ENCODE measurements at places on chromosomes 7 and 10.

GRCh38 chr7:158325530-158326381, 261.9 kb downstream of the PTPRN2 start:
- DNase-seq: peak; percentile 33

GRCh38 chr10:46544989-46545791, 11.3 kb downstream of the GPRIN2 start:
- no peak for DNase-seq

DNA sequence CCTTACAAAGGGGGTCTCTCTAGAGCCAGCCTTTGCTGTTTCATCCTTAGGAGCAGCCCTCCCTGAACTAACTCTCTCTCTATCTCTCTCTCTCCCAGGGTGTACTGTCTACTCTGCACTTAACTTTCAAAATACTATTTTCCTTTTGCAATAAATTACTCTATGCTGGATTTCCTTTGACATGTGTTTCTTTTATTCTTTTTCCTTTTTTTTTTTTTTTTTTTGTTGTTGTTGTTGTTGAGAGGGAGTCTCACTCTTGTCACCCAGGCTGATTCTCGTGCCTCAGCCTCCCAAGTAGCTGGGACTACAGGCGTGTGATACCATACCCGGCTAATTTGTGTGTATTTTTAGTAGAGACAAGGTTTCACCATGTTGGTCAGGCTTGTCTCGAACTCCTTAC, 1.5 kb upstream of the ZNF3 start:
- no peak for DNase-seq

DNA sequence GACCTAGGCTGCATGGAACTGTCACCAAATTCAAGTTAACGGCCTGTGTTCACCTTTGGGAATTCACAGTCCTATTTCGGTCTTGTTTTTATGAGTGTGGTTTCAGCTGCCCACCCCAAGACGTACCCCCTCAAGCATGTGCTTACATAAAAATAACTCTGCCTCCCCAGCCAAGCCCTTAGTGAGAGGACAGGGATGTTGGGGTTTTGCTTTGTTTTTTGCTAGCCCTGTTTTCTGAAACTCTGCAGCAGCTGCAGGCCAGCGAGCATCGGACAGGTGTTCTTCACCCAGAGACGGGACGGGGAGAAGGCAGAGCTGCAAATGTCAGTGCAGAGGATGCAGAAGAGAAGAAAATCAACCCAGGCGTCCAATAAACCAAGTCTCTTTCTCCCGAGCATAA, 13.5 kb downstream of the CHST15 start:
- no peak for DNase-seq

DNA sequence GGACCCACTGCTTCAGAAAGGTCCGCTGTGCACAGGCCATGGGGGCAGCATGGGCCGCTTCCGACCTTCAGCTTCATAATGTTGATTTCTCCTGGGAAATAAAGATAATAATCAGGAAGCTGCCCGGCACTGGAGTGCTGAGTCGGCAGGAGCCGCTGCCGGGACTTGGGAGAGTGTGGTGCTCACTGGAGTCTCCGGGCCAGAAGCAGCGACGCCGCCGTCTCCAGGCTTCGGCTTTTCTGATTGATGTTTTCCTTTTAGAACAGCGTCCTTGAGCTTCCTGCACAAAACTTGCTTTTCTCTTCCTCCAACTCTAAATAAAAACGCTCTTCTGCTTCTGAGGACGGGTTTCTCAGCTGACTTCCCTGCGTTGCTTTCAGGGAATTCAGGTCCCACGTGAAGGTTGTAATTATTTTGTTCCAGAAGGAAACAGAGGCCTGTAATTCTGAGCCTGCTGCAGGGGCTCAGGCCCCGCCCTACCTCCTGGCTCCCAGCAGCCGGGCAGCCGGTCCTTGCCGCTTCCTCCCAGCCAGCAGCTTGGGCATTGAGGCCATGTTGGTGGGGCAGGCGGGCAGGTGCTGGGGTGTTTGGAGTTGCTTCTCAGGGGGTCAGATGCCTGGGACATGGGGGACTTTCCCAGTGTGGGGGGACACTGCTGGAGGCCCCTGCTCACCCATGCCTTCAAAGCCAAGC, 14.7 kb downstream of the PWWP2B start:
- DNase-seq: no peak

DNA sequence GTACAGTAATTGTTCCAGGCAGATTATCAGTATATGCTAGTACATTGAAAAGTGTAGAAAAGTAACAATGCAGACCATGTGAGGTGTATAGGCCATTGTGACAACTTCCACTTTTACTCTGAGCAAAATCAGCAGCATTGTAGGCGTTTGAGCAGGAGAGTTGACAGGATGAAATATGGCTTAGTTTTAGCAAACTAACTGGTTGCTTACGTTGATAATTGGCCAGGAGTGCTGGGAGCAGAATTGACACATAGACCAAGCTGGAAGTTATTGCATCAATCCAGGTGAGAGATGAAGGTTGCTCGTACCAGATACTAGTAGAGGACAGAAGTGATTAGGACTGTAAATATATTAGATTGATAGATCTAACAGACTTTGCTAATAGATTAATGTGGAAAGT, 46.0 kb downstream of the LCOR start:
- no peak for DNase-seq

DNA sequence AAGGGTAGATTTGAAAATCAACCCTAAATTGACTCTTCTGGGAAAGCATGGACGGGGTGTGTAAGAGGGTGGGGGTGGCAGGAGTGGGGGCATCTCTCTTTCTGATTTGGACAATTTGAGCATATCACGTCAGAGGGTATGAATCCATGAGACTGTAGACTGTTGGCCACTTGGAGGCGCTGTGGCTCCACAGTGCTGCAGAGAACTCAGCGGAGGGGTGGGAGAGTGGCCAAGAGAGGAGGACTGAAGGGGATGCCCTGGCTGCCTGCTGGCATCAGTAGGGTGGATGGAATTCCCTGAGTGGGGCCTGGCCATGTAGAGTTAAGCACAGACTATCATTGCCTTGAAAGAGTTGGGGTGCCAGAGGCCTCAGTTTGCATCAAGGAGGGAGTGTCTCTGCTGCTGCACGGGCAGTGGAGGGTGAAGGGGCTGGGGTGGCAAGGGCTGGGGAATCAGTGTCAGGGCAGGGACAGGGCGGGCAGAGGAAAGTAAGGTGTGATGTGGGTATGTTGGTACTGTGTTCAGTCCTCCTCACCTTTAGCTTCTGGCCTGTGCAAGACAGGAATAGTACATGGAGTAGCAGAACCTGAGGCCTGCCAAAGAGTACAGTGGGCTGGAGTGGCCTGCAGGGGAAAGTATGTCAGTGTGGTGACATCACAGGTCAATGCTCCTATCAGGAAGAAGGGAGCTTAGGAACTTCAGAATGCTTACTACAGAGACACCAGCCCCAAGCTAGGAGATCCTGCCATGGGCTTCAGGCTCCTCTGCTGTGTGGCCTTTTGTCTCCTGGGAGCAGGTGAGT, 133.5 kb upstream of the PRSS58 start:
- no peak for DNase-seq

- DNase-seq: no peak
Observed at GRCh38 chr10:49500412-49500811, 38.5 kb downstream of the ERCC6 start.

GRCh38 chr7:32515890-32516550, 20.7 kb downstream of the AVL9 start:
- DNase-seq: no peak

GRCh38 chr10:23065181-23065948, 30.0 kb upstream of the MSRB2 start:
- peak; percentile 81 for DNase-seq

GRCh38 chr7:30302656-30303311, 18.4 kb downstream of the ZNRF2 start:
- no peak for DNase-seq

GRCh38 chr7:37052705-37053104, 328.4 kb upstream of the AOAH start:
- no peak for DNase-seq

- no peak for DNase-seq
Observed at GRCh38 chr10:43078175-43078985, 1.5 kb downstream of the RET start.

DNA sequence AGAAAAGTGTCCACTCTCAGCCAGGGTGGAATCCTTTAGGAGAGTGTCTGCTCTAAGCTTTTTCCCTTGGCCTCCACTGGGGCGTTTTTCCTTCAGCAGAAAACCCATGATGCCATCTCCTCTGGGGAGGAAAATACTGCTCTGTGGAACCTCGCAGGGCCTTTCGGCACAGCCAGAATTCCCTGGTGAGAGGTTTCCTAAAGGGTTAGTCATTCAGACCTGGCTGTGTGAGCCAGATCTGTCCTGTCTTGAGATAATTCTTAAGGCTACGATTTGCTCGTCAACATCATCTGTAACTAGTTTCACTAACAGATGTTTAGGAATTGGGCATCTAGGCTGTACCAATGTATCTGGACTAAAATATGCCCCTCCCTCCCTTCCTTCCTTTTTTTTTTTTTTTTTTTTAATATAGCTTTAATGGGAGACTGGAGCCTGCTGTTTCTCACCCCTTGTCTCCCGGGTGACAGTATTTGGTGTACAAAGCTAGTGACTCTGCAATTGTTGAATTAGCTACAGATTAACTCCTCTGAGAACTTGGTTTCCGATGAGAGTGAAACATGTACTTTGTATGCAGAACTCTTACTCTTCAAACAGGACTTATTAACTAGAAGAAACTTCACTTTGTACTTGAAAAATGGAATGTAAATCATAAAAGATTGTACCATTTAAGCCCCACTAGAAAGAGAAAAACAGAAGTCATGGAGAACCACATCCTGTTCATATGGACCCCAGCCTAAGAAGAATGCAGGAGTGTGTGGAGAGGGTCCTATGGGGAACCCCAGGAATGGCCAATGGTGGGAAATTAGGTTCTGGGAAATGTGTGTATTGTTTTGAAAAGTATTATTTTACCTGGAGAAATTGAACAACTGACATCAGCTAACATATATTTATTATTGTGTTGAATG, 230.9 kb downstream of the CAMK1D start:
- no peak for DNase-seq

DNA sequence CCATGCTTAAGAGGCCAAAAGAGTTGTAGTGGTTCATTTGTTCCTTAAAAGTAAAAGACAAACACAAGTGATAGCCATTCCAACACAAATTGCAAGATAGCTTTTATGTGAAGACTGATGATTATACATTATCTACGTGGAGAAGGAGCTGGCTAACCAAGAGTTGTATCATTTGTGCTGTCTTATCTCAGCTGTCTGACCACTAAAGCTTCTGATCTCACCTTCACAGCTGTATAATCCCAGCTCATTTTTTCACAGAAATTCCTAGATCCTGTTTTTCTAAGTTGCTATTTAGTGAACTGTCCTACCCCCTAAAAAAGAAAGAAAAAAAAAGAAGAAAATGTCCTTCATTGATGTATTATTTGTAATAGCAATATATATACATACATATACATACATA, 9.8 kb downstream of the USP6NL start:
- no peak for DNase-seq

DNA sequence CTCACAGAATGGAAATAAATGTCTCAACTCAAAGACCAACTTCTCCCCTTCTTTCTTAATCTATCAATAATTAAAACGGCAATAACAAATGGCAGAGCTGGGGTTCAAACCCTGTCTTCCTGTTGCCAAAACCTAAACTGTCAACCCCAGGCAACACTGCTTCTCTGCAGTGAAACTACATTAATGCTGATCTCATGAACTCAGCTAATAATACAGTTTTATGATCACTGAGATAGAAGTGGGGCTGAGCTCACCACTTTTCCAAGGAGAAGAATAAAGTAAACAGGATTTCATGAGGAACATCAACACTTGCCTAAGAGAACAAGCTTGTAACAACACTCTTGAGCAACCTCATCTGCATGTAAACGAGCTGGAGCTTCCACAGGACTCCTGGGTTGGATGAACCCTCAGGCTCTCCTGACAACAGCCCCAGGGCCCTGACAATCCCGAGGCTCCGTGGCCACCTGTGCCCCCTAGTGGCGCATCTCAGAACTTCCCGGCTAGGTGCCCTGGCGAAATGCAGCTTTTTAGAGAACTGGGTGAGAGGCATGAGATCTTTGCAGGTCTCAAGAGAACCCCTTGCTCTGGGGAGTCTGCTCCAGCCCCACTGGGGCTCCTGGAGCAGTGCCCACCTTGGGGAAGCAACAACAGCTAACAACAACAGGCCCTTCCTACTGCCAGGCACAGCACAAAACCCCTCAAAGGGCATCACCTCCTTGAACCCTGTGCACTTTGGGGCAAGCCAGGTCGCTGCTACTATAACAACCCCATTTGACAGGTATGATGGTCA, 169.3 kb downstream of the SH3PXD2A start:
- peak; percentile 74 for DNase-seq

GRCh38 chr7:126768836-126769235, 483.9 kb downstream of the GRM8 start:
- DNase-seq: no peak

- DNase-seq: no peak
Observed at GRCh38 chr10:15627617-15628196, 92.0 kb downstream of the ITGA8 start.

DNA sequence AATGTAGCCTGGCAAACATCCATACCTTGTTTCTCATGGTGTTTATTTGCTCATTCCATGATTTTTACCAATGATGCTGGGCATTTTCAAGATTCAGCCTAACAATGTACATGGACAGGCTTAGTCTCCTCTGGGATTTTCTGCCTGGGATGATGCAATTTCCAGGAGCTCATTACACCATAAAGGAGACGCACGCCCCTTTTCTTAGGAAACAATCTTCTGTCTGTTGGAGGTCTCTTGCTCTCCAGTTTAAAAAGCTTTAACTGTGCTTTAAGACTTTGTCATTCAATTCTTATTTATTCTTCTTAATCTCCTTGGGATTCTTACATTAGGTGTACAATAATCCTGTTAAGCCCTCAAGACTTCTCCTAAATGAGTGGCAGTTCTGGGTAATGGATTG, 150.3 kb upstream of the NRP1 start:
- no peak for DNase-seq

- no peak for DNase-seq
Observed at GRCh38 chr7:134462337-134462925, 3.5 kb upstream of the AKR1B1 start.

GRCh38 chr10:73920089-73920488, 9.2 kb downstream of the PLAU start:
- no peak for DNase-seq

GRCh38 chr10:70232859-70233108, 445 bp downstream of the PPA1 start:
- DNase-seq: no peak

DNA sequence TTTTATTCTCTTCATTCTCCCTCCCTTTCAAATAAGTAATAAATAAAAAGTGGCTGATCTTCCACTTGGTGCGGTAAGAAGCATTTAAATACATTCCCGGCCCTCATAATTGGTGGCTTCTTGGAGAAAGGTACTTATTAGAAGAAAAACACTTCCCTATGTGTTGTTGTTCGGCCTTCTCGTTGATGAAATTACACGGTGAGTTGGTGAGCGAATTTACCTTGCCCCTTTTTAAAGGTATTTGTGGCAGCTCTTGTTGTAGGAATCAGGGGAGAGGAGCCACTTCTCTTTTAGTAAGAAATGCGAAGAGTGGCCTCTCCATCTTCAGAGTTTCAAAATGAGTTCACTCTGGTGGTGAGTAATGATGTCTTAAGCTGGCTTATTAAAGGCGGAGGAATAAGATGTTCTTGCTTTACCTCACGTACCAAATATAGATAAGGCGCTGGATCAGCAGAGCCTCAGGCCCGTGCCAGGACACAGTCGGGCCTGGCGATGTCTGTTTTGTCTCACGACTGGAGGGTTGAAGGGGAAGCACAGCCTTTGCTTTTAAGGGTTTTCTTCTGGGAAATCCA, 135.9 kb downstream of the CUX1 start:
- no peak for DNase-seq

GRCh38 chr7:117041007-117041406, 87.7 kb downstream of the ST7 start:
- DNase-seq: no peak

- no peak for DNase-seq
Observed at GRCh38 chr7:125074141-125074540, 144.5 kb upstream of the POT1 start.

Measured in hippocampal formation (tissue), 2 donors.